ENCODE measurements at places on chromosomes 16 and 17.

- peak; percentile 96 for DNase-seq
These were observed 40.9 kb downstream of the RFFL start for GRCh38 chr17:35022536-35023063.

DNA sequence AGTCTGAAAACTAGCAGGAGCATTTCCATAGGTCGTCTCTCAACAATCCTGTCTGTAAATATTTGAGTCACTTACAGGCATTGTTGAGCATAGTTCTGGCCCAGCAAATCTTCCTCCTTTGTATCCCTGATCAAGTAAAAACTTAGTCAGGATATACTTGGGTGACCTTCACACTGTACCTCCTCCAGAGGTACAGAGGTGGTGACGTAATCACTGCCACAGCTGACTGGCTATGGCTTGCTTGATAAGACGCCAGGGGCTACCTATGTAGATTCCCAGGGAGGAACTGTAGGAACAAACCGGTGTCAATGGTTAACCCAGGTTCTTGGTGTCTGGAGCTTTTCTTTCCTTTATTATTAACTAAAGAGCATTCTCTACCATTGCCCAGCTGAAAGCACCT lies at the start of gene KCNJ16:
KCNJ16 (plus strand) TSS at position 270 of the 400 bp plus-strand sequence. CDS start 56,863 bp downstream, outside the sequence.
- DNase-seq = no peak

DNA sequence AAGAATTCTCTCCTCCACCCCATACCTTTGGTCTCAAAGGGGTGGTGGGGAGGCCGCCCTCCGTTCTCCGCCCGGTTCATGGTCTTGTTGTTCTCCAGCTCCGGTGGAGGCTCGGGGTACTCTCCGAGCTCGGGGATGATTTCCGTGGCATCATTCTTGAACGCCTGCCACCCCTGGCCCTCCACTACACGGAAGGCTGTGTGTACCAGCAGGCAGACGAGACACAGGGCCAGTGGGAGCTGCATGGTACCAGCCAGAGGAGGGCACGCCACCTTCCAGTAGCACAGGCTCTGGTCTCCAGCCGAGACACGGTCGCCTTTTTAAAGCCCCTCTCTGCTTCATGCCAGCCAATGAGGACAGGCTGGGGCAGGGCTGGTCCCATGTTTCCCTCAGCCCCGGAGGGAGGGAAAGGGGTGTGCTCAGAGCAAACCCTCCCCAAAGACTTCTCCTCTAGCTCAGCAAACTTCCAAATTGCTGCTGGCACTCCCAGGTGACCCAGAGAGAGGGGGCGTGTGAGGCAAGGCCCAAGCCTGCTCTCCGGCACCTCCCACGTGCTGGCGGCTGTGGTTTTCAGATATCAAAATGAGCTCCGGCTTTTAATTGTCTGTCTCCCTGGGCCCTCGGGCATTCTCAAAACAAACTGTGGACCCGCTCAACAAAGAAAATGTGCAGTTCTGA lies at the start of gene SOST:
SOST (minus strand) TSS at position 295 of the 678 bp plus-strand sequence; CDS start at position 245, 50 bp downstream.
- DNase-seq = no peak

DNA sequence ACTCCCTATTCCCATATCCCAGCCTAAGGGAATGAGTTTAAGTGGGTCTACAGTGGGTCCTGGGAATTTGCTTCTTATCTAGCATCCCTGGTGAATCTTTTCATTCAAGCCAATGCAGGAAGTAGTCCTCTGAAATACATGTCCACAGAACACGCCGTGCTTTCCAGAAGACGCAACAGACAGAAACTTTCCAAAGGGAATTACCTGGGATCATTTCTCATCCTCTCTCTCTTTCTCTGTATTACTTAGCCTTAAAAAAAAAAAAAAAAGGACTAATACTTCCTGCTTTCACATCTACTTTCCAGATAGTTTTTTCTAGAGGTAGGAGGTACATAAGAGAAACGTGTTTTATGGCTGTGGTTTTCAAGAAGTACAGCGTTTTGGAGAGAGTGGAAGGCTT lies 499.0 kb downstream of the MAF start:
- no peak for DNase-seq

- DNase-seq = no peak
These were observed 36.6 kb downstream of the EPN2 start for GRCh38 chr17:19273731-19274130.

DNA sequence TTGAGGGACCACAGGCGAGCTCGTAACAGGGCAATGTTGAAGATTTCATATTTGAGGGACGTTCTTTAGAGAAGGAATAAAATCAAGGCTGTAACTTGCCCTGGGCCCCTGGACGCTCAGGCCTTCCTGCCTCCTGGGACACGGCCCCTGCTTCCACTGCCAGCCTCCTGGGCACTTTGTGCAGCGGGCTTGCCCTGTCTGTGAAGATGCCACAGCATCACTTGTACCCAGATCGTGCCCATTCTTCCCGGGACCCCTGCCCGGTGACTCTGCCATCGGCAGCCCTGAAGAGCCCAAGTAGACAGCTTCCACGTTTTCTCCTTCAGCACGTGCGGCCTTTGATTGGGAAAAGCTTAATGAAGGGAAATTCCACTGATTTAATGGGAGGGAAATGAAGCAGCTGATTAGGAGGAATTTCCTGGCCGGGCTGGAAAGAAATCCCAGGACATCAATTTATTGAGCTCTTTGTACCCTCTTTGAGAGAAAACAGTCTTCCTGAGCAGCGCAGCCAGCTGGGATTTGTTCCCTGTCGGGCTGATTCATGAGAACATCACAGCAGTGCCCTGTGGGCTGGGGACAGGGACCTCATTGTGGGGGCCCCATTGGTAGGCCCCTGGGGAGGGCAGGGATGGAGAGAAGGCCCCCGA lies 71.5 kb downstream of the CRISPLD2 start:
- no peak for DNase-seq

DNA sequence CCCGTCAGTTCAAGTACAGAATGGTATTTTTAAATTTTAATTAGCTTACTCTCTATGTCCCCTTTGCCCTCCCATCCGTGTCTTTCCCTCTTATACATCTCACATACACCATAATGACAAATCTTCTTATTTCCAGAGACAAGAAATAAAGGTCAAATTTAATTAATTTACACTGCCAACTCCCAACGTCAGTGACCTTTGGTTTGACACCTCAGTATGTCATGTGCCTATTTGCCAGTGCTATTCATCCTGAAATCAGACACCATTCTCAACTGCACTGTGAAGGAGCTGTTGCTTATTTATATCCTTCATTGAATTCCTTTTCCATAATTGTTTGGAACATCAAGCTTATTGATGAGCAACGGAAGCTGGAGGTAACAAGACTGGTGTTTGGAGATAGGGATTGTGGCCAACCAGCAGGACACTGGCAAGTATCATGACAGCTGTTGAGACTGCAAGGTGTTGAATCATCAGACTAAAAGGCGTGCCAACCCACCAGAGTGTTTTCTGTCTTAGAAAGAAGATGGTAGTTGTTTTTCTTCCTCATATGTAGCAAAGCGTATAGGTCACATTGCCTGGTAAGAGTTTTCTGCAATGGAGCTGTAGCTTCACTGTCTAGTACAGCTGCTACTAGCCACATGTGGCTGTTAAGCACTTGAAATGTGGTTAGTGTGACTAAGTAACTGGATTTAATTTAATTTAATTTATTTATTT lies 12.5 kb downstream of the CALCOCO2 start:
- peak; percentile 75 for DNase-seq

GRCh38 chr16:77234611-77235010 lies 35.4 kb downstream of the SYCE1L start:
- no peak for DNase-seq

- DNase-seq = no peak
These were observed 24.8 kb upstream of the METRNL start for GRCh38 chr17:83054518-83055125.

GRCh38 chr16:87445486-87445885 lies 47.3 kb downstream of the ZCCHC14 start:
- DNase-seq = peak; percentile 40

DNA sequence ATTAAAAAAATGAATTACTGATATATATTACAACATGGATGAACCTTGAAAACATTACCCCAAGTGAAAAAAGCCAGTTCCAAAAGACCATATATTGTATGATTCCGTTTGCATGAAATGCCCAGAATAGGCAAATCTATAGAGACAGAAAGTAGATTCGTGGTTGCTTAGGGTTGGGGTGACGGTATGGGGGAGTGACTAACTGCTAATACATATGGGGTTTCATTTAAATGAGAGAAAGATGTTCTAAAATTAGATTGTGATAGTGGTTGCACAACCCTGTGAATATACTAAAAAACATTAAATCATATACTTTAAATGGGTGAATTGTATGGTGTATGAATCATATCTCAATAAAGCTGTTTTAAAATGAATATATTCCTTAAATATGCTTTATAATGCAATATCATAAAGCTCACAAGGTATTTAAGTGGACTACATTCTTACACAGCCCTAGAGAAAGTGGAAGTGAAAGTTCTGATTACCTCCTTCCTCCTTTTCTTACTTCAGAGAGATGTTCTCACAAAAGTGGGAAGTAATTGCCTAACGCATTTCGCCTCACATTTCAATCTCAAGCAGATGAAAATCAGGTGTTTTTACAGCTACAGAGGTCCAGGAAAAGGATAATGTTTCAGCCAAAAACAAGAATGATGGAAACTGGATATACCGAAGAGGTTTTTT lies 142.7 kb upstream of the GNAO1 start:
- no peak for DNase-seq

GRCh38 chr16:20271893-20272292 lies 55.4 kb downstream of the GP2 start:
- DNase-seq = no peak

GRCh38 chr16:20844588-20844987 lies 38.3 kb downstream of the REXO5 start:
- no peak for DNase-seq

GRCh38 chr17:4545217-4545951 lies 9.8 kb downstream of the MYBBP1A start:
- no peak for DNase-seq

- no peak for DNase-seq
These were observed 230.7 kb downstream of the IRX3 start for GRCh38 chr16:54055864-54056263.

- no peak for DNase-seq
These were observed 18.7 kb downstream of the SREBF1 start for GRCh38 chr17:17818088-17818526.

- no peak for DNase-seq
These were observed 9.7 kb downstream of the GUCY2D start for GRCh38 chr17:8012045-8012580.

DNA sequence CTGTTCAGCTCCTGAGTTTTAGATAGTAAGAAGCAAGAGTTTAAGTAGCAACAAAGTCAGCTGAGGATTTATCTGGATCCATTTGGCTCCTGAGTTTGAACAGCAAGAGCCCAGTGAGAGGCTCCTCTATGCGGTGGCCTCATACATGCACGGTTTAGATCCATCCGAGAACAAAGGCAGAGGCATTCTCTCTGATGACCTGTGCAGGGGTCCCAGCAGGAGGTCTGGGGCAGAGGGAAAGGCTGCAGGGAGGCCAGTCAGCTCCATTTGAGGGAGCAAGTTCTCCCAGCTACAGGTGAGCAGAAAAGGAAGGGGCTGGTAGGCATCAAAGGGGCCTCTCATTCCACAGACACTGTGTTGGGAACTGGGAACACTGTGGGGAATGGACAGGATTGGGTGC lies 16.5 kb downstream of the PITPNM3 start:
- DNase-seq = no peak

DNA sequence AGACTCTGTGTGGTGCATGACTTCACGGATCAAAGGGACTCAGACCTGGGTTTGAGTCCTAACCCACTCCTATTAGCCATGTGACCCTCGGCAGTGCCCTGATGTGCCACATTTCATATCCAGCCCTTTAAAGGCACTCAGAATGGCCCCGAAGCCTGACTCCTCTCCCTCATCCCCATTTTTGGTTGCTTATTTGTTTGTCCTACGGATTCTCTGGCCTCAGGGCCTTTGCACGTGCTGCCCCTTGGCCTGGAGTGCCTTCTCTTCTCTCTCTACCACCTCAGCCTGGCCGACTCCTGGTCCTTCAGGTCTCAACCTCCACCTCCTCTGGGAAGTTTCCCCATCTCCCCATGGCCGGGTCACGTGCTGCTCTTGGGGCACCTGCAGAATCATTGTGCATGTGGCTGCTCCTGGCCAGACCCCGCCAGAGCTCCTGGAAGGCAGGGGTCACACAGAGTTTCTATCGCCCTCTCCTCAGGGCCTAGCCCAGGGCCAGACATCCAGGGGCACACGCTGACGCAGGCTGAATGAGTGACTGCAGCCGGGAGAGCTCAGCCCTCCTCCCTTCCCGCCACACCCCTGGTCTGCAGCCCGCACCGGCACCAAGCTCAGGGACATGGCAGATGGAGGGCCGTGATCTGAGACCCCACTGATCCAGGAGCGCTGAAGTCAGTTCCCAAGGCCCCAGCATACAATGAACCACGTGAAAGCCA lies 22.0 kb upstream of the CIBAR2 start:
- DNase-seq = no peak

GRCh38 chr17:64109400-64109799 lies 20.5 kb downstream of the ERN1 start:
- DNase-seq = no peak

- no peak for DNase-seq
These were observed 106.6 kb downstream of the ADAMTS18 start for GRCh38 chr16:77328274-77328673.

DNA sequence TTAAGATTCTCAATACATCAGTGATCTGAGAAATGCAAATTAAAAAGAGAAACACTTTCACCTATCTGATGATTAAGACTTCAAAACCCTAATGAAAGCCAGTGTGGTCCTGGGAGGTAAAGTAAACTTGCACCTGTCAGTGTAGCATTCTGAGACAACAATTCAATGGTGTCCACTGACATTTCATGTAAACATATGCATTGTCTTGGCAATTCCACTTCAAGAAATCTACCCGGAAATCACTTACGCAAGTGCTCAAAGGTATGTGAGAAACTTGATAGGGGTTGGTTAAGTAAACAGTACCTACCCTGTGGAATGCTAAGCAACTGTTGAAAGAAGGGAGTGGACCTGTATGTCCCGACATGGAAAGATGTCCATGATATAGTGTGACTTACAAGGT lies 2.1 kb downstream of the ST6GALNAC1 start:
- DNase-seq = no peak

DNA sequence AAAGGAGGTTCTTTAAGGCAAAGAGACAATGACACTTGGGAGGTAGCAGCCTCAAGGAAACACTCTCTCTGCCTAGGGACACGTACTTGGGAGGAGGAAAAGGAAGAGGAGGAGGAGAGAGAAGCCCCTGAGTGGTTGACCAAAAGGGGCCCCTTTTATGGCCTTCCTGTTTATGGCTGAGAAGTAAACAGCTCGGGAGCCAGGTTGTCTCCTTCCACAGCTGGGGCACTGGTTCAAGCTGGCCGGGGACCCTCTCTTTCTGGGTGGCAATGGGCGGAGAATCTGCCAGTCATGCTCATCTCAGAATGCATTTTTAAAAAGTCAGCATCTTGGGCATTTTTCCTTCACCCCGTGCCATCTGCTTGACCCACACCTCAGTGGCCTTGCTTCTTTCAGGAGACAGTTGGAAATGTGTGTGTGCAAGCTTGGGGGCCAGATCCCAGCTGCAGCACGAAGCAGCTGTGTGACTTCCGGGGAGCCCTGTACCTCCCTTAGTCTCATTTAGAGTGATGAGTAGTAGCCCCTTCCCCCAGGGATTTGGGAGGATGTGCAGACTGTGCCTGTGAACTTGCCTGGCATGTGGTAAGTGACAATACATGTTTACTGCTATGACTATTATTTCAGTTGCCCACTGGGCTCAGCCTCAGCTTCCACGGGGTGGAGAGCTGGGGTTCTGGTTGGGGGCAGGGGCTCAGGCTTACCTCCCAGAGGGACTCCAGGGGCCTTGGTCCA lies 33.8 kb upstream of the SALL1 start:
- DNase-seq = no peak

- DNase-seq = no peak
These were observed 248.6 kb downstream of the MAF start for GRCh38 chr16:79351927-79352326.

Measured in fibroblast of gingiva (primary cell).